ENCODE measurements at places on chromosomes 5 and 9. TPM values are rescaled to one million over a fixed set of nuclear protein-coding genes. Genes with fewer than 3 reads are reported as not detected.

The PGM5 gene
- total RNA-seq = not detected

GRCh38 chr9:131282688-131283422, 6.5 kb upstream of the FAM78A start:
- DNase-seq = no peak

The PCDHGA3 gene
- total RNA-seq = not detected

The CARTPT gene
- not detected for total RNA-seq

DNA sequence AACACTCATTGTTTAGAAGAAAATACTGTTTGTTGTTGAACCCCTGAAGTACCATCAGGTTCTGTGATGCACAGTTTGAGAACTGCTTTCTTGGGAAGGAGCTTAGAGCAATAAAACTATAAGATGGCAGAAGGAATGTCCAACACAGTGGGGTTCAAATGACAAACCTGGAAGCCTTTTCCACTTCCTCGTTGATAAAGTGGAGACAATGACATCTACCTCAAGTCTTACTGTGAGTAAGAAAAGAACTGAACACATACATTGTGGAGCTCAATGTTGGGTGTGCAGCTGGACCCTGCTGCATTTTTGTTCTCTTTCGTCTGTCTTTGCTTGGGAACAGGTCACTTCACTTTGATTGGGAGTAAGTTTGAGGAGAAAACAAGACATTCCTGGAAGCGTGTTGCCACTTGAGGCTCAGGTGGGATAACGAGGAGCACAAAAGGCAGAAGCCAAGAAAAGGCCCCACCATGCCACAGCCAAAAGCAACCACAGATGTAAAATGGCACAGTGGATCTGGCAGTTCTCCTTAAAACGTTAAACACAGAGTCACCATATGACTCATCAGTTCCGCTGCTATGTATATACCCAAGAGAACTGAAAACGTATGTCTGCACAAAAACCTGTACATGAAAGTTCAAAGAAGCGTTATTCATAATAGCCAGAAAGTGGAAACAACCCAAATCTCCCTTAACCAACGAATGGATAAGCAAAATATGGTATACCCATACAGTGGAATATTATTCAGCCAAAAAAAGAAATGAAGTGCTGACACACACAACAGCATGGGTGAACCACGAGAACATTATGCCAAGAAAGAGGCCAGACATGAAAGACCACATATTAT, 42.9 kb upstream of the SUB1 start:
- DNase-seq = no peak

The DIPK1B gene
- 14.4 TPM for total RNA-seq

The PCDHB16 gene
- total RNA-seq = 0.32 TPM

- no peak for DNase-seq
Observed at GRCh38 chr5:138471052-138471361, 5.7 kb downstream of the EGR1 start.

The GADD45G gene
- 3.8 TPM for total RNA-seq

DNA sequence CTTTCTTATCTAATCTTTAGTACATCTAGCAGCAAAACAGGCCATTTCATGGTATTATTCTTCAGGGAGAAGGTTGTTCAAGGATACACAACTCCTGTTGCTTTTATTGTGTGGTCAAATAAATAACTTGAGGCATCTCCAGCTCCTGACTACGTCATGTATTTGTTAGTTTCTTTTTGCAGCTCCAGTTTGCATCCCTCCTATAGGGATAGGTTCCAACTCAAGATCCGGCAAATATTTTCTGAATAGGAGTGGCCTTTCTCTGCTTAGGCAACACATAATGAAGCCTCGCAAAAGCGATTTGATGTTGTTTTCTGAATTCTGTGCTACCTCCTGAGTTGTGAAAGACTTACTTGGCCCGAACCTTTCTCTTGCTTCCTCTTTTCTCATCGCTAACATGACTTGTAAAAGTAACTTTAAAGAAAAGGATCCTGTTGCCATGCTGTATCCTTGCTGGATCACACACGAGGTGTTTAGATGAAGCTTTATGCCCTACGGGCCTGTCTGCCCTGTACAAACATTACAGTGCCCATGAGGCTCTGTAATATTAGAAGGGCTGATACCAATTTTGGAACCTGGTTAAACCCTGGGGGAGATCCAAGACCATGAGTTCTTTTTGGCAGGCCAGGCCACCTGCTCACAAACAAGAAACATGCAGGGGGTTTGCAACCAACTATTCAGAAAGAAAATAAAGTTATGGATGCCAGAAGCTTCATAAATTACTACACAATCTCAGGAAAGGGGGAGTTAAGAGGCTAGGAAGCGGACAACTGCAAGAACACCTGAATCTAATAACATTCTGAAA, 149.8 kb upstream of the FGF10 start:
- DNase-seq = no peak

The C5orf58 gene
- not detected for total RNA-seq

Measured in NCI-H460 (cell line).